ENCODE measurements at places on chromosomes 6 and 20. TPM values are rescaled to one million over a fixed set of nuclear protein-coding genes. Genes with fewer than 3 reads are reported as not detected.
A peak's percentile ranks its signal among the peaks of the same experiment; 100 is the strongest.

DNA sequence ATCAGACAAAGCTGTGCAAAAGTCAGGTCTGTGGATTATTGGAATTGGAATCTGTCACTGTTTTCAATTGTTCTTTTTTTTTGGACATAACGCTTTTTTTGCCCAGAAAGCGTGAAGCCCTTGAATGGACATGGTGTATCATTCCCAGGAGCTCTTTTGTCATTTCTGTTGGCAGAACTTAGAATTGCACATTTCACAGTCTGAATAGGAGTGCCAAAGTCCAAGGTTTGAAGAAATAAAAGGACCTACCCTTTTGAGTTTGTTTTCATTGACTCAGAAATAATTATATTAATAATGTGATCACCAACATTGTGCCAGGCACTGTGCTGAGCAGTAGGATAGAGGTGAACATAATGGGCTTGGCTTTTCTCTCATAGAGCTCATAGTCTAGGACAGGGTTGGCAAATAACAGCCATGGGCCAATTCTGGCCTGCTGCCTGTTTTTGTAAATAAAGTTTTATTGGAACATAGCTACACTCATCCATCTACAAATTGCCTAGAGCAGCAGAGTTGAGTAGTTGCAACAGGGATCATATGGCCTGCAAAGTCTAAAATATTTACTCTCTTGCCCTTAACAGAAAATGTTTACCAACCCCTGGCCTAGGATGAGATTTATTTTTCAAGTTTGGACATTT, 62.6 kb upstream of the ATXN1 start:
- DNase-seq: no peak
- H3K27me3 ChIP-seq: no peaks in the 10 kb centered on the region
- H3K36me3 ChIP-seq: no peaks in the 10 kb centered on the region
- H3K4me3 ChIP-seq: no peak overlapping the region
- no peaks in the 10 kb centered on the region for H3K4me1 ChIP-seq
- H3K27ac ChIP-seq: no peak overlapping the region

The XPO5 gene
- total RNA-seq: 19.7 TPM

The THBD gene
- total RNA-seq: 79.8 TPM

DNA sequence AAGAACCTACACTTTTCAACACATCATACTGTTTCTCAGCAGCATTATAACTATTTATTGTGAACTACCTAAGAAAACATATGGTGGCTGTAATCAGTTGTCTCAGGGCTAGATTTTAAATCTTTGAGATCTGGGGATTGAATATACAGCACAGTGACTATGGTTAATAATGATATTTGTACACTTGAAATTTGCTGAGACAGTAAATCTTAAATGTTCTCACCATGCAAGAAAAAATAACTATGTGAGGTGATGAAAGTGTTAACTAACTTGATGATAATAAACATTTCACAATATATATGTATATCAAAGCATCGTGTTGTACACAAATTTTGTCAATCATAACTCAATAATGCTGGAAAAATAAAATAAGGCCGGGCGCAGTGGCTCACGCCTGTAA, 113.8 kb downstream of the ATXN1 start:
- H3K4me3 ChIP-seq: no peak overlapping the region
- H3K27ac ChIP-seq: no peak overlapping the region
- H3K27me3 ChIP-seq: no peaks in the 10 kb centered on the region
- H3K36me3 ChIP-seq: no peaks in the 10 kb centered on the region

The SLC22A2 gene
- total RNA-seq: not detected

- no peak overlapping the region for H3K4me3 ChIP-seq
- H3K27me3 ChIP-seq: no peaks in the 10 kb centered on the region
- H3K36me3 ChIP-seq: no peaks in the 10 kb centered on the region
- no peaks in the 10 kb centered on the region for H3K4me1 ChIP-seq
- no peak for DNase-seq
Measured at GRCh38 chr6:54289426-54289825, 18.8 kb upstream of the TINAG start.

DNA sequence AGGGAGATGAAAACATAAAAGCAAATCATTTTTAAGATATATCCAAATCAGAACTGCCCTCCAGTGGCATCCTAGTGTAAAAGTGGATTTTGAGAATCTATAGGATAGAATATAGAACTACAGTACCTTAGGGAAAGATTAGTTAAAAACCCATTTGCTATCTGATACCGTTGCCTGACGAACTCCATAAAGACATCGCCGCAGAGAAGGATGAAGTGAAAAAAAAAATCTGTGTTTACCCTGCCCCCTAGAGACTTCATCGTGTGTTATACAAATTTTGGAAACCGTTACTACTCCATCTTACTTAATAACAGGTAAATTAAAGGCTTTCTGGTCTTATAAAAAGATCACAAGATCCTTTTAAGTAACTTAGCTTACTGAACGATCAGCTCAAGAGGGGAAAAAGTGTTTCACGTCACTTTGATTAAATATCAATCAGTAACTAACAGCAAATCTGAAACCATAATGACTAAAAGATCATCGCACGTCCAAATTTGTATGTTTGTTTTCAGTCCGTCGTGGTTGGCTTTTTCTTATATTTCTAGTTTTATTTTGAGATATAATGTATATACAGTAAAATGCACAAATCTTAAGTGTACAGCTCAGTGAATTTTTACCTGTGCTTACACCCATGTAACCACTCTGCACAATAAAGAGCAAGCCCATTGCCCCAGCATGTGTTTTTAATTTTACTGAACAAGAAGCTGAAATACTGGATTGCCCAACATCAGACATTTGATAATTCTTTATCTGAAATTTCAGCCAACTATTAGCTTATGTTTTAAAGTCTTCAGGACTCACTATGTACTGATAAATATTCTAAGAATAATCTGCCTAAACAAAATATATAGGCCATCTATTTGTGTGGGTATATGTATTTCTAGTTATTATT, 881 bp upstream of the MCM3 start:
- H3K27me3 ChIP-seq: no peaks in the 10 kb centered on the region
- peak overlapping the region; percentile 57 for H3K4me3 ChIP-seq

The ASF1A gene
- total RNA-seq: 12.9 TPM

- no peak overlapping the region for H3K4me3 ChIP-seq
- no peaks in the 10 kb centered on the region for H3K4me1 ChIP-seq
- no peak overlapping the region for H3K27ac ChIP-seq
- no peaks in the 10 kb centered on the region for H3K36me3 ChIP-seq
Measured at GRCh38 chr6:6645261-6645917, 56.9 kb downstream of the LY86 start.

GRCh38 chr20:3539311-3540107, 68.7 kb downstream of the ATRN start:
- H3K27me3 ChIP-seq: no peaks in the 10 kb centered on the region
- peak overlapping the region; percentile 62 for H3K27ac ChIP-seq
- H3K4me3 ChIP-seq: no peak overlapping the region
- no peak for DNase-seq
- no peaks in the 10 kb centered on the region for H3K4me1 ChIP-seq

The BCAS4 gene
- 4.9 TPM for total RNA-seq

The THBS2 gene
- 1,026 TPM for total RNA-seq

DNA sequence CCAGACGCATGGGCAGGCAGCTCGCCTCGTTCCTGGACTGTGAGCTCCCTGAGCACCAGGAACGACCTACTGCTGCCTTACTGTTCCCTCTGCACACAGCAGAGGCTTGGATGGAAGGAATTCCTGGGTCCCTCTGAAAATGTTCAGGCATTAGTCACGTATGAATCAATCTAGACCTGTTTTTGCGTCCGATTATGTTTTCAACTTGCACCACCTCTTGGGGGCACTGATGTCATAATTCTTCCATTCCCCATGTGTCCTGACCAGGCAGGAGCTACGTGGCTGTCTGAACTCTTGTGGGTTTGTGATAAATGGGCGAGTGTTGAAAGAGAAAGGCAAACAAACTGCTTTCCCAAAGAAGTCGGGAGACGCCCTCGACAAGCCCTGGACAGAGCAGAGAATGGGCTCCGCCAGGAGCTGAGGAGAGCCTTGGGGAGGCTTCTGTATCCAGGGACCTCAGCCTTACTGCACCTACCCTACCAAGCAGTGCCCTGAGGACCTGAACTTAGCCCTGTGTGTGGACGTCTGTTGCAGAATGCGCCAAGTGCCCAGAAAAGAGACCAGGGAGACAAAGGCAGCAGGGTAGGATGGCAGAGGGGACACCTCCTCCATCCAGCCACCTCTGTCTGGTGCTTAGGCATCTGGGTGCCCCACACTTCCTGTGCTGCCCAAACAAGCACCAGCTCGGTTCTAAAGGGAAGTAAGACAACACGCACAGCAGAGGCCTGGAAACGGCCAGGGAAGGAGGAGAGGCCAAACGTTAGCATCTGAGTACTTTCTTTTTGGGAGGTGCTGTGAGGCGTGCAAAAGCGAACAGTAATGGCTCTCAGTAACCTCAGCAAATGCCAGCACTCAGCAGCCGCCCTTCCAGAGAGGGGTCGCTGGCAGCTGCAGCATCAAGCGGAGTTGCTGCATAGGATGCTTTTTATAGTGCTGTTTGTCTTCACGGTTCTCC, 124.2 kb downstream of the LY86 start:
- no peaks in the 10 kb centered on the region for H3K36me3 ChIP-seq
- no peak overlapping the region for H3K4me3 ChIP-seq
- no peaks in the 10 kb centered on the region for H3K27me3 ChIP-seq
- no peak for DNase-seq
- no peaks in the 10 kb centered on the region for H3K4me1 ChIP-seq

All from aorta (tissue), 5 donors.